ENCODE measurements at places on chromosomes 6 and 20. TPM values are rescaled to one million over a fixed set of nuclear protein-coding genes. Genes with fewer than 3 reads are reported as not detected.

GRCh38 chr6:37566111-37566949, 66.6 kb upstream of the CCDC167 start:
- DNase-seq = no peak

DNA sequence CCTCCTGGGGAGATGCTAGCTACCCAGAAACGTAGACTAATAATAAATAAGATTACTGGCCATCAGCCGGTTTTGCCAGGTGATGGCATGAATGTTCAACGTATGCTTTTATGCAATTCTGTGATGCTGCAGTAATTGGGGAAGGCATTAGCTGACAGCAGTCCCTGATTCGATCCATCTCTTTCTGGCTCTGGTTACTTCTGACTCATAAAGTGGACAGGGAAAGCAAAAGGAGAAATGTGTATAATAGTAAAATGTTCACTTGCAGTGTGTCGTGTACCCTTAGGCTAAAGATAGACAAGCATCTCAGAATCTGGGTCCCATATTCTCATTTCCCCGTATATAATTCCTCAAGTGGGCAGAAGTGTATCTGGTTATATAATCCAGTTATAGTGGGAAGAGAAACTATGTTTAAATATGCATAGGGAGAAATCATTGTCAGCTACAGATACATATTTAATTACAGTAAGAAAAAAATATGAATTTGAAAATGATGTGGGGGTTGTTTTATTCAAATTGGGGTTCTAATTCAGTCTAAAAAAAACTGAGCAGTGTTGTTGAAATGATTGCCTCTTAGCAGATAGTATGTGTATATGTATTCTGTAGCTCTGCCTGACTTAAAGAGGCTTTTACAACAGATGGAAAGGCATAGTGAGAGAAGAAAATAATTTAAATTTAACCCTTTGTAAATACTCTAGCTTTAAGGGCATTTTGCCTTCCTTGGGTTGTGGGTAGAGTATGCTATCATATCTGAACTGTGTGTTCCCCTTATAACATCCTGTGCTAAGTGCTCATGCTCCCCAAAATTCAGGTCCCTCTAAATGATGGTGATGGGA, 40.6 kb downstream of the DOK5 start:
- no peak for DNase-seq

DNA sequence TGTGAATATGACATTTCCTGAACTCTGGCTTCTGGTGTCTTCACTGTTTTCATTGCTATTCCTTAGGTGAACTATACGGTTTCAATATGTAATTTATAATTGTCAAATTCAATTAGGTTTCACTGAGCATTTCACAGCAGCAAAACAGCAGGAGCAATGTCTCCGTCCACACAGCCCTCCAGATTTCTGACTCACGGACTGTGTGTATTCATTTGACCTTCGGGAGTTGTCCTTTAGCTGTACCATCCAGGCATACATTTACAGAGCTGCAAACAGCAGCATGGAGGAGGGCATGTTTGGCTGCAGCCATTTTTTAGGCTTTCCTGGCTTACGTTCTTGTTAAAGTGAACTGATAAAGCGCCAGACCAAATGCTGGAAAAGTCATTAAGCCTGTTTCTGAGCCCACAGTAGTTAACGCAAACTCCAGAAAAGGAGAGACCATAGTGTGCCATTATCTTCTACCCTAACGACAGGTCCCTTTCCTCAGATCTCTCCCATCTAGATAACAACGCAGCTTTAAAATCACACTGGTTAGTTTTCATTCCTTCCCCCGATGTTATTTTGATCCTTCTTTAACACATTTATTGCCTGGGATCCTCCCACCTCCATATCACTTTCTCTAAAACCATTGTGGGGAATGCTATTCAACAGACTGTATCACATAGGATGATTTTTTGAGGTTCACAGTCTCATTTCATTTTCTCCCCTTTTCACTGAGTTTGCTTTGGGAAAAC, 18.3 kb downstream of the FOXC1 start:
- no peak for DNase-seq

GRCh38 chr6:158706369-158706982, 56.6 kb downstream of the SYTL3 start:
- DNase-seq = peak; percentile 57

- no peak for DNase-seq
These were observed 64.4 kb downstream of the FILIP1 start for GRCh38 chr6:75429061-75429703.

DNA sequence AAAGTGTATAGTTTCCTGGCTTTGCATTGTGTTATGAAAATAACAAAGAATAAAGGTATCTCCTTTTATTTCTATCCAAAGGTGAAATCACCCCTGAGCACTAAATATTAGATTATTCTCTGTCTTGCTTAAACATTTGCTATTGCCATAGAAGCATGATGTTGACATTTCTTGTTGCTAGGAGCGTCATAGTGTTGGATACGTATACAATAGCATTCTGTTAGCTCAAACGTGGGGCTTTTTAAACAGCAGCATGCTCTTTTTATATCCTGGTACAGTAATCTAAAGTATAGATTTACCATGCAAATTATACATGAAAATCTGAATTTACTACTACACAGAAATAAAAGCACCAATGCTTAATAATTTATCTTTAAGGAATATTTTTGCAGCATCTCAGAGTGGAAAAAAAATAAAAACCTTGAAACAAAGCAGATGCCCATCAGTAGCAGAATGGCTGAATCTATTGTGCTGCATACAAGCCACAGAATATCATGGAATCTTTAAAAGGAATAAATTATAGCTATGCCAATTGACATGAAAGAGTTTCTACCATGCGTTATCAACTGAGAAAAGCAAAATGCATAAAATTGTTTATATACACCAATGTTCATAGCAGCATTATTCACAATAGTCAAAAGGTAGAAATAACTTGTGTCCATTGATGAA, 9.6 kb upstream of the HSF2 start:
- DNase-seq = no peak

- no peak for DNase-seq
These were observed 30.4 kb upstream of the CD93 start for GRCh38 chr20:23116311-23117089.

DNA sequence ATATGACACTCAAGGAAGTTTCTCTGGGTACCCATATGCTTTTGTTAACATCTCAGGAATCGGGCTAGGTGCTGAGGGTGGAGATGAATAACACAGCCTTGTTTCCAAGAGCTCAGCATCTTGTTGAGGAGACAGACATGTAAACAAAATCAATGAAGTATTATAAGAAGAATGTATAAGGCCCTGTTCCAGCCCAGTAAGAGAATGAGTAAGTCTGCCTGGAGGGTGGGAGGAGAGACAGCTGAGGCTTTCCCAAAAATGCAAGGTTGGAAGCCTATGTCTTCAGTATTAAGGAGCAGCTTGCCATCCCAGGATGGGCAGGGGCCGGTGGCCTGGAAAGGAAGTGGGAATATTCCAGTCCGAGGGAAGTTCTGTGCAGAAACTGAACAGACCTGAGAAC, 615.3 kb upstream of the BTBD3 start:
- DNase-seq = no peak

DNA sequence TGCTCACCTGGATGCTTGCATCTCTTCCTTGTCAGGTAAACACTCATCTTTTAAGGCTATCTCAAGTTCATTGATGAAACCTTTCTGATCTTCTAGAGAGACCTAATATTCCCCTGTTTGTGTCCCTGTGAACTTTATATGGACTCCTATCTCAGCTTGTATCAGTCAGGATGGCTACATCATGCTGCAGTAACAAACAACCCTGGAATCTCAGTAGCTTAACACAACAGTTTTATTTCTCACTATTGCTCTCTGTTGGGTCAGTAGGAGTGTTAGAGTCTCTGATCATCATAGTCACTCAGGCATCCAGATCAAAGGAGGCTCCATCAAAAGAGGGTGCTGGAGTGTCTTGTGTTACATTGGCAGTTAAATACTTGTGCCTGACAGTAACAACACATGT, 12.2 kb upstream of the C2 start:
- DNase-seq = no peak

DNA sequence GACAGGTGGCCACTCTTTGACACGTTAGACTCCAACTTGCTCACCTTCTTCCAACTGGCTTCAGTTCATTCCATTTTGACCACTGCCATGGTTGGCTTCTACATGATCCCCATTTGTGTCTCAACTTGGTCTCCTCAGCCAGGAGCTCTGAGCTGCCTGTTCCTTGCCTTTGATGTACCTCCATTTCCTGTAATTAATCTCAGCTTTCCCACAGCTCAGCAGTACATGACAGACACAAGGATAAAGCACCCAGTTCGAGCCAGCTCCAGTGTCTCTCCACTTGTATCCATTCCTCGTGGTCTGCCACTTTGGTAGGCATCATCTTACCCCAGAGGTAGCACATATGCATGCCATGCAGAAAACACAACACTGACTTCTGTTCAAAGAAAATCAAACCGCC, 161.0 kb downstream of the TSHZ2 start:
- DNase-seq = no peak

DNA sequence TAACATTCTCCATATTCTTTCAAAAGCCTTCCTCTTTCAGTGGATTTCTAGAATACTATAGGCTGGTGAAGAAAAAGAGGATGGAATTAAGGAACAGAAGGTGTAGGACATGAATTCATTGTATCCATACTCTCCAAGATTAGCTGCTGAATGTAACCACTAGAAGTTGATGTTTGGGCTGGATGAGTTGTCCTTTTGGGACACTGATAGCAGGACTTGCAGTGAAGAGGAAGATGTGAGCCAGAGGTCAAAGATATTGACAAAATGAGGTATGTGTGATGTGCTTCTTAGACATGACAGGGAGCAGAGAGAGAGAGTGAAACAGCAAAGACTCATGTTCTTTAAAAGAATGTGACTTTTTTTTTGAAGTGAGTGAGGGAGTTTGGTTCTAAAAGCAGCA, 134.3 kb upstream of the MAN1A1 start:
- no peak for DNase-seq

GRCh38 chr6:29637247-29637646, 4.3 kb upstream of the GABBR1 start:
- DNase-seq = no peak

WFDC12 gene
- total RNA-seq = not detected

PRR18 gene
- not detected for total RNA-seq

LY86 gene
- 4.1 TPM for total RNA-seq
